Left forelimb (tissue), 1 donor: ENCODE measurements at places on chromosomes 7 and 10.

DNA sequence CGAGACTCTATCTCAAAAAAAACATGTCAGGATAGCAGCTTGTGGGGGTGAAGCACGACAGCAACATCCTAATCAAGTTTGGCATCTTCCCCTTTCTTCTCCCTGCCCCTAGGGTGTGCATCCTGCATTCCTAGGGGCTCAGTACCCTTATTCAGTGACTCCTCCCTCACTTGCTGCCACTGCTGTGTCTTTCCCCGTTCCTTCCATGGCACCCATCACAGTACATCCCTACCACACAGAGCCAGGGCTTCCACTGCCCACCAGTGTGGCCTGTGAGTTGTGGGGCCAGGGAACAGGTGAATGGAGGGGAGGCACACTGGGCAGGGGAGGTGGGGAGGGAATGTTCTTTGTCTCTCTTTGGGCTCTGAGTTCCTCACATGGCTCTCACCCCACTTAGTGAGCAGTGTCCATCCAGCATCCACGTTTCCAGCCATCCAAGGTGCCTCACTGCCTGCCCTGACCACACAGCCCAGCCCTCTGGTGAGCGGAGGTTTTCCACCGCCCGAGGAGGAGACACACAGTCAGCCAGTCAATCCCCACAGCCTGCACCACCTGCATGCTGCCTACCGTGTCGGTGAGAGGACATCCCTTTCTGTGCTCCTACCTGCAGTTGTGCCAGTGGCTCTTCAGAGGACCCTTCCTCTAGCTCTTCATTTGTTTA lies 11.4 kb downstream of the NDST2 start:
- DNase-seq: no peak

DNA sequence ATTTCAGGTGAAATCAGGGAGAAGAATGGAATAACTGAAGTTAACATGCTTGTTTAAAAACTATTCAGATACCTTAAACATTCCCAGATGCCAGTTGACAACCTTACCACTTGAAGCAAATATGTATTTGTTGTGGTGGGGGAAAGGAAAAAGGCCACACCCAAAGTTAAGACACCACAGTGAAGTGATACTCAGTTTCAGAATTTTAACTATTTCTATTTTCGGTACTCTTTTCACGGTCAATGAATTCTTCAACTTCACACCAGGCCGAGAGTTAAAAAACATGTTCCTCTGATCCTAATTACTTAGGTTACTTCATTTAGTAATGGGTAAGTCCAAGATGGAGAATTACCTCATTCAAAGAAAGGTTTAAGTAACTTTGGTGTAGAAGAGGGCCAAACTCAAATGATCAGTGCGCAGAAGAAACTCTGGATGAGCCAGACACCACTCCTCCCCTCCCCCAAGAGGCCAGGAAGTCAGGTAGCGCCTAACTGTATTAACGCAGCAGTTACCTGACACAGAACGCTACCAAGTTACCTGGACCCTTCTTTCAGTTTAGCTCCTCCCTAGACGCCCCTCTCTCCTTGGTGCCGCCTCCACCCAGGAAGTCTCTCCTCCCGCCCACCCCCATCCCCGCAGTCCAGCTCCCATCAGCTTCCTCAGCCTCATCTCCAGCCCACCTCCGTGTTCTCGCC lies 700 bp downstream of the MTPN start:
- DNase-seq: no peak

- DNase-seq: no peak
Measured at GRCh38 chr10:30557884-30558283, 71.7 kb downstream of the LYZL2 start.

DNA sequence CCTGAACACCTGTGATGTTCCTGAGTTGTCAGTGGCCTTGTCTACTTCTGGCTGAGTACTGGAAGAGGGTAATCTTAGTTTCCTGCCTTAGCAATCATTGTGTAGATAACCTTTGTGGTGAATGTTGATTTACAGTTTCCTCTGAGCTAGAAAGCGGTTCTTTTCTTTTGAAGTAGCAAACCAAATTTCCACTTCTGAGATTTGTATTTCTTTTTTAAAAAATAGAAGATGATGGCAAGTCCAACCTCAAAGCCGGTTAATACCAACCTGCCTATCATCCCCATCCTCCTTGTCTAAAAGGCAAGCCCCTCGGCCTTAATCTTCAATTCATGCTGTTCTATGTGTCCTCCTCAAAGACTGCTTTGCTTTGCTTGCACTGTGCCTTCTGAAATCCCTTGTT lies 12.5 kb upstream of the PALS2 start:
- no peak for DNase-seq
